Umbilical cord (tissue), 2 donors: ENCODE measurements at places on chromosomes 4 and X. TPM values are rescaled to one million over a fixed set of nuclear protein-coding genes. Genes with fewer than 3 reads are reported as not detected.

MAGEA8 gene
- 4.3 TPM for total RNA-seq

RENBP gene
- 11.1 TPM for total RNA-seq

RAB41 gene
- not detected for total RNA-seq

RTL5 gene
- total RNA-seq = 5.1 TPM

ODAPH gene
- 3.1 TPM for total RNA-seq

SCD5 gene
- 27.2 TPM for total RNA-seq

EPHA5 gene
- 5.3 TPM for total RNA-seq

NR3C2 gene
- total RNA-seq = 4.3 TPM

DRD5 gene
- total RNA-seq = 0.96 TPM

HS6ST2 gene
- 23.4 TPM for total RNA-seq

GRCh38 chr4:78809928-78810835, 34.0 kb downstream of the BMP2K start:
- DNase-seq = peak; percentile 1

DNA sequence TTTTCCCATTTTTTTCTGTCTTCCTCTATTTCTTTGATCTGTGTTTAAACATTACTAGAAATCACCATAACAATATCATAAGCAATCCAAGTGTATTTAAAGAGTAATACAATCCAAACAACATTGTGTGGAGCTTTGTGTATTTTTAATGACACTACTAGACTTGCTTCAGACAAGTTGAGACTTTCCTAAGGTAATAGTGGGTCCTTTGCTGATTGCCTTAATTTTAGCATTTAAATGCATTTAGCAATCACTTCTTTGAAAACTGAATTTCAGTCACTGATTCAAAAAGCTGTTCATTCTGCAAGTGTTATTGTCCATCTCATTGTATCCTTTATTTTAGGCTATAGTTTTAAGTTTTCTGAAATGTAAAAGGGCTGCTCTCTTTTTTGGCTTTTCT, 804.8 kb downstream of the ADGRL3 start:
- DNase-seq = no peak

DNA sequence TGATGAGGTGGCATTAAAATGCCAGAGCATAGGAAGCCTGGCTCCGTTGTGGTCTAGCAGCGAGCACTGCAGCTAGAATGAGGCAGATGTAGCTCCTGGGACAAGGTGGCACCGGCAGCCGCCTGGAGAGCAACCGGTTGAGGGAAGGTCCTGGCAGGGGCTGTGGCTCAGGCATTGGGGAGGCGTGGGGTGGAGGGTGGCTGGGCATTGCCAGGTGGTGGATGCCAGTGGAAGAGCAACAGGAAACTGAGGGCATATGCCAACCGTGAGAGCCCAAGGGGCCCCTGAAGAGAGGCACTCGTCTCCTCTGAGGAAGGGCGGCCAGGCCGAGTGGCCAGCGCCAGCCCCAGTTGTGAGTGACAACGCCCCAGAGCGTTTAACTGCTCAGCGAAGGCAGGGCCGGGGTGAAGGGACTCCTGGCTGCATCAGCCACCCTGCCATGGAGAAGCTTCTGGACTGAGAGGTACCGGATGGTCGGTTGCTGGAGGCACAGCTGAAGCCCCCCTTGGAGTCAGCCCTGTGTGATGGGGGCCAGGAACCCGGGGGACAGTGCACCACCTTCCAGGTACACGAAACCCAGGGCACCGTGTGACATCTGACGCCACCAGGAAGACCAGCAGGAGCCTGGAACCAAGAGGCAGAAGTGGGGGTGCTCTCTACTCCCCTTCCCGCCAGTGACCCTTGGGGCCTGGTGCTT, 13.2 kb upstream of the PDE6B start:
- no peak for DNase-seq

DNA sequence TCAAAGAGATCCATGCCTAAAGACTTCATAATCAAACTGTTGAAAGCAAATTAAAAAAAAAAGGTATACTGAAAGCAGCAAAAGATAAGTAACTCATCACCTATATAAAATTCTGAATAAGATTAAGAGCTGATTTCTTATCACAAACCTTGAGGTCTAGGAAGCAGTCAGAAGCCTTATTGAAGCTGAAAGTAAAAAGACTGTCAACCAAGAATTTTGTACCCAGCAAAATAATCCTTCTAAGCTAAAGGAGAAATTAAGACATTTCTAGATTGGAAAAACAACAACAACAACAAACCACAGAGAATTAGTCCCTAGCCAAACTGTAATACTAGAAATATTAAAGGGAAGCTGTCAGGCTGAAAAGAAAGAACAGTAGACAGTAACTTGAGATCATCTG, 622.9 kb downstream of the PCDH7 start:
- no peak for DNase-seq

- no peak for DNase-seq
Observed at GRCh38 chr4:102693262-102693850, 67.4 kb downstream of the MANBA start.

DNA sequence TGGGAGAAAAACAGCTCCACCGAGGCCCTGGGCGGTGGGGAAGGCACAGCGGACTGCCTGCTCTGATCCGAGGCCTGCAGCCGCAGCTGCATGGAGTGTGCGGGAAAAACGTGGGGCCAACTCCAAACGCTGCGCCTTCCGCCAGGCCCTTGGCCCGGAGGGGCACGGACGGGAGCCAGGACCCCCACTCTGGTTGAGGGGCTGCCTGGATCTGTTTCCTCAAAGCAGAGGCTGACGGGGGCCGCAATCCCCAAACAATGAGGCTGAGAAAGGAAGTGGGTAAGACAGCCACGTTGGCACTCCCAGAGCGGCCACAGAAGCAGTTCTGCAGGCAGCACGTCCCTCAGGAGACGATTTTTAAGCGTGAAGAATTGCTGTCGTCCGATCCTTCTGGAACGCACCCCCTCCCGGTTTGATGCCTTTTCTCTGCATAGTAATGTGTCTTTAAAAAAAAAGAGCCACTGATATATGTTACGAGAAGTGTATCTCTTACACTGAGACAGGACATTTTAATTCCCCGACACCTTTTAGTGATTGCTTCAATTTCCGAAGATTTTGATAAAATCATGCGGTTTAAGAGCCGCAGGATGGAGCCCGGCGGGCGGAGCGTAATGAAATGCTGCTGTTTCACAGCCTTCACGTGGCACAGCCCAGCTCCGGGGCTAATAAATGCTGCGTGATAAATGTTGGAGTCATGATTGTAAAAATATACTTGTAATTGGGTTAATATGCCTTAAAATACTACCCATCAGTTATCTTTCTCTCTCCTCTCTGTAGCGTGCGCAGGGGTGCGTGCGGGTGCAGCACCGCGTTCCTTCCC, 85.7 kb downstream of the FAM53A start:
- no peak for DNase-seq

GRCh38 chr4:138912704-138913340, 102.8 kb upstream of the NOCT start:
- DNase-seq = no peak

- no peak for DNase-seq
Observed at GRCh38 chrX:36626898-36627297, 381.3 kb upstream of the FAM47C start.

- peak; percentile 95 for DNase-seq
Observed at GRCh38 chrX:63754860-63755579, 30.0 kb downstream of the ARHGEF9 start.

DNA sequence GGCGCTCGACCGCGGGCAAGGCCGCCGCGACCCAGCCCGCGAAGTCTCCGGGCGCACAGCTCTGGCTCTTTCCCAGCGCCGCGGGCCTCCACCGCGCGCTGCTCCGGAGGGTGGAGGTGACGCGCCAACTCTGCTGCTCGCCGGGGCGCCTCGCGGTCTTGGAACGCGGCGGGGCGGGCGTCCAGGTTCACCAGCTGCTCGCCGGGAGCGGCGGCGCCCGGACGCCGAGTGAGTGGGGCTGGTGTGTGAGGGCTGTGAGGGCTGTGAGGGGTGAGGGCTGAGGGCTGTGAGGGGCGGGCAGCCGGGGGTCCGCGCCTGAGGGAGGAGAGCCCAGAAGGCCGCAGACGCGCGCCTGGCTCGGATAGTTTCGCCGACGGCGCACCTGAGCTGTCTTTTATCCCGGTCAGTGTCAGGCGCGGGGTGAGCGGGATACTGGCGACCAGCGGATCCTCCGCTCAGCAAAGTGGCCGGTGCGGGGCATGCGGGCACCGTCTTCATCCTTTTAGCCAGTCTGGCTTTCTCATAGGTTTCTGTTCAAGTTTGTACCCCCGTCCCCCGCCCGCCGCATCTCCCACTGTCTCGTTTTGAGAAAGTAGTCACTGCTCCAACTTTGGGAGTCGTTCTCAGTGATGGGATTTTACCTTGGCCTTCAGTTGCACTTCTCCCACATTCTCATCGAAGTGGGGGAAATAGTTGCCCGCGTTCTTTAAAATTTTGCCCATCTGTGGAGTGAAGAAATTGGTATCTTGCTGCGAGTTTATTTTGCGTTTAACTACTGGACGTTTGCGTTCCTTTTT, 586 bp downstream of the HERC5 start:
- peak; percentile 26 for DNase-seq

DNA sequence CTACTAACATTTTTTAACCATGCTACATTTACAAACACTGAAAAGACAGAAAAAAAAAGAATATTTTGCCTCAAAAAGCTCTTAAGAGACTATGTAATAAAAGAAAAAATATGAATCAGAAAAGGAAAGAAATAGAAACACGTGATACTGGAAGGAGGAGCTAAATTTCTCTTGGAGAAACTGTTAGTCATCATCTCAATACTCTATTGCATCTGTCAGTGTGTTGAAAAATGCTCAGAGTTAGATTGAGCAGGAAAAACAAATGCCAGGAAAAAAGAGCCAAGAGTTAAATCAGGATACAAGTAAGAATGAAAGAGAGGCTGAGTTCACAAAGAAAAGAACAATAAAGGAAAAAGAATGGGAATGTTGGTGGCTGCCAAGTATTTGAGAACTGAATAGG, 2.6 kb downstream of the RAB28 start:
- DNase-seq = no peak

GRCh38 chr4:957231-957580, 16.2 kb downstream of the DGKQ start:
- DNase-seq = no peak

DNA sequence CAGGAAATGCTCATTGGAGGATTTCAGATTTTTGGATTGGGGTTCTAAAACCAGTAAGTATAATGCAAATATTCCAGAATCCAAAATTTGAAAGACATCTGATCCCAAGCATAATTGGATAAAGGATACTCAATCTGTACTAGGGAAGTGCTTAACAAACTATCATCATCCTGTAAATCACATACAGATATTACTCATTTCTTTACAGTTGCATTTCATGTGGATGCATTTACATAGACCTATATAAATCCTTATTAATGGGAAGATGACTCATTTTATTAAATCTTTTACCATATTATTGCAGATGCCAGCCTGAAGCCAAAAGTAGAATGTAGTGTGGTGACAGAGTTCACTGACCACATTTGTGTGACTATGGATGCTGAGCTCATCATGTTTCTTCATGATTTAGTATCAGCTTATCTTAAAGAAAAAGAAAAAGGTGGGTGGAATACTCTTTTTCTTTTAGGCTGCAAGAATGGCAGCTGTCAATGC, 22.4 kb upstream of the ADAD1 start:
- no peak for DNase-seq

DNA sequence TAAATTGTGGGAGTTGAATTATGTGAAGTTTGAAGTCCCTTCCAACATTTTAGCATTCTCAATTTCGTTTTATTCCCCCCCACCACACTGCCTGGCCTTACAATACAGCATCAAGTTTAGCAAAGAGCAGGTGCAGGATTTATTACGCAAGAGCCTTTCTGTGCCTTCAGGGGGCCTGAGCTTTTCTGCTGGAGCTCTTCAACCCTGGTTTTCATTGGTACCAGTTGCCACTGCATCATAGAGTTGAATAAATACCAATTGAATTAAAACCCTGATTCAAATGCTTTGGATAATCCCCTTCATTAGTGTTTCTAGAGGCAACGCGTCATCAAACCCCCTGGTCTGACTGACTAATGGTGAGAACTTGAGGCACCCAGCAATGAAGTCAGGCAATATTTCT, 43.6 kb upstream of the KIT start:
- DNase-seq = no peak

- DNase-seq = peak; percentile 11
Observed at GRCh38 chr4:145920205-145920604, 18.4 kb downstream of the ZNF827 start.

DNA sequence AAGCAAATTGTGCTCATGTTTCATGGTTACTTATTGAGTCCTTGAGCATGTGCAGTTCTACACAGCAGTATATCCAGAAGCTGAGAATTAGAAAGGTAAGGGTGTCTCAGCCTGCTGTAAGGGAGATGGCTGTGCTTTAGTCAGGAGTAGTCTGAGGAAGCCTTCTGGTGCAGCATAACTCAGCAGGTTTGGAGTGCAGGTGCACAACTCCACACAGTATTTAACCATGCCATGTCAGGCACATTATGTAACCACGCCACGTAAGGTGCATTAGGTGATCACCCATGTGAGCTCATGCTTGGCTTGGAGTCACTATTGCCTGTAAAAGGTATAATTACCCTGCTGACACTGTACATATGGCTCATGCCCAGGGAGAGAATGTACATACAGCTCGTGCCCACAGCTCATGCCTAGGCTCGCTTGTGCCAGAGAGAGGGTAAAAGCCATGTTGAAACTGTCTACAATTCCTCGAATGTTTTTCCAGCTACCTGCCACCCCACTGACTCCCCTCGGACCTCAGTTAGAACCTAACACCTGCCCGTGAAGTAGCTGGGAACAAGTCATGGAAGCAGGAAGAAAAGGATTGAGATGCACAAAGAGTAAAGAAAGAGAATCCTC, 37.8 kb downstream of the UCHL1 start:
- no peak for DNase-seq

GRCh38 chrX:104195489-104196084, 29.3 kb downstream of the FAM199X start:
- peak; percentile 31 for DNase-seq

GRCh38 chr4:55499495-55499894, 47.2 kb downstream of the CLOCK start:
- DNase-seq = no peak
